ENCODE measurements at places on chromosomes 13 and 19.

GRCh38 chr19:4365341-4365740 lies 22.0 kb downstream of the MPND start:
- no peak for DNase-seq

DNA sequence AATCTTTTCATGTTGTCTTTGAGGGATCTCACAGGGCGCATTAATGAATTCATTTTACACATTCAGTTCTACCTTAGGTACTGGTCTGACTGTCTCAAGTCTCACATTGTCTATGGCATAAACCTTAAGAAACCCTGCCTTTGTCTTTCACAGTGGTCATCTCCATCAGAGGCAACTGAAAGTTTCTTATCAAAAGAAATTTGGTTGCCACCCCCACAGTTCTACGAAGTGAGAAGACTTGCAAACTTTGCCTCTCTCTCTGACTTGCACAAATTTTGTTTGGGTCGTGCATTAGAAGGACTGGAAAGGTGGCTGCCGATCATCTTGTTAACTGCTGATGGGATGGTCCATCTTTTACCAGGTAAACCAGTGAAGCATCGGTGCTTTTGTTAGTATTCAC lies 10.5 kb upstream of the TDRD12 start:
- no peak for DNase-seq

- DNase-seq: no peak
Measured at GRCh38 chr13:91785431-91786119, 387.2 kb downstream of the GPC5 start.

- DNase-seq: no peak
Measured at GRCh38 chr13:66138172-66138811, 1091.8 kb downstream of the PCDH9 start.

DNA sequence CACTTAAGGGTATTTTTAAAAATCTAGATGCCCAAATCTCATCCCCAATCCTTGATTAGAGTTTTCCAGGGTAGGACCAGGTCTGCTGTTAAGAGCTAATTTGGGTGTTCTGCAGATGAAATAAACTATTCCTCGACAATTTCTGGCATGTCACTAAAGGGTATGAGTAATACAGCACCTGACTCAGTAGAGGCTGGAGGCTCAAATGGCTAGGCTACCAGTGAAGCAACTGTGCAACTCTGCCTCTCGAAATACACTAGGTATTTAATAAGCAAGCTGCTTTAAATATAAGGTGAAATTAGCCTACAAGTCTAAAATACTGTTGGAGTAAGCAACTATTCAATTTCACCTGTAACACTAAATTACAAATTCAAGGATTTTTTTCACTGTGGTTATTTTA lies 1.5 kb downstream of the RNF6 start:
- no peak for DNase-seq

DNA sequence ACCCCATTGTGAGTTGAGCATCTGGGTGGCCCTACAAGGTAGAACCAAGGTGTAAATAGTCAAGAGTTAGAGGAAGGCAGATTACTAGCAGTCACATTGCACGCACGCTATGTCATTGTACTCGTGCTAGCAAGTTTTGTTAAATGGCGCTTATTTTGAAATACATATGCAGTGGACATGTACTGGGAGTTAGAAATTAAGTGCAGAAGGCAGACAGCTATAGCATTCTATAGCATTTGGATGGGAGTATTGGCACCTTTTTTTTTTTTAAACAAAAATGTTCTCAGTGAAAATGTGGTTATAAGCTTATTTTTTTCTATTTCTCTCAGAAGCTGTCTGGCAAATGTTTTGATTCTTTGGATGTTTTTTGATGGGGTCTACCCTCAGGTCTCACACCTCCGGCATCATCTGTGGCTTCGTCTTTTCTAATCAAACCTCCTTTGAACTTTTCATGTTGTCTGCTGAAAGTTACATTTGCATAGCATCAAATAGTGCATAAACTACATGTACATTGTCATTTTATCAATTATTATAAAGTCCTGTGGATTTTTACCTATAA lies 68.1 kb downstream of the ARHGEF7 start:
- DNase-seq: no peak

GRCh38 chr19:55193481-55193880 lies 13.4 kb upstream of the SYT5 start:
- no peak for DNase-seq

GRCh38 chr13:111917901-111918300 lies 149.0 kb upstream of the SOX1 start:
- DNase-seq: no peak

- peak; percentile 82 for DNase-seq
Measured at GRCh38 chr19:8005534-8006256, at the start of gene ELAVL1. Gene ELAVL1 (minus strand): TSS chr19:8005641. CDS start chr19:7991815, 13,826 bp downstream.

- DNase-seq: peak; percentile 75
Measured at GRCh38 chr13:109665240-109665639, 121.1 kb downstream of the IRS2 start.

- no peak for DNase-seq
Measured at GRCh38 chr19:50046649-50047503, 21.1 kb downstream of the ZNF473 start.

GRCh38 chr19:31892060-31892459 lies 453.4 kb upstream of the ZNF507 start:
- no peak for DNase-seq

GRCh38 chr19:54188215-54188871 lies 1.0 kb downstream of the MBOAT7 start:
- no peak for DNase-seq

DNA sequence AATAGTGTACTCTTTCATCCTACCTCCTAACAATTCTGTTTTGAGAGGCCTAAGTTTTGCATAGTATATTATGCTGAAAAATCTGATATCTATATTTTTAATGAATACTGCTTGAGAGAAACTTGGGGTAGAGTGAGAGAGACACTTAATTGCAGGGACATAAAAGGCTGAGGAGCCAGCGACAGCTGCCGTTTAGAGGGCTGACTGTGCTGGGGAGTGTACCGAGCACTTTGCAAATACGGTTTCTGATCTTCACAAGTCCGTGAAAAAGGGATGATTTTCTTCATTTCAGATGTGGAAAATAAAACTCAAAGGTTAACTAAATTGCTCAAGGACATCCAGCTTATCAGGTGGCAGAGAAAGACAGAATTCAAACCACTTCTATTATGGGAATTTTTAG lies 97.4 kb downstream of the CAB39L start:
- DNase-seq: no peak

- no peak for DNase-seq
Measured at GRCh38 chr19:28294395-28294794, 918.6 kb downstream of the UQCRFS1 start.

- no peak for DNase-seq
Measured at GRCh38 chr13:73293913-73294523, 235.2 kb downstream of the KLF5 start.

- no peak for DNase-seq
Measured at GRCh38 chr13:110305001-110305400, 2.0 kb downstream of the COL4A1 start.

Data from foreskin melanocyte (primary cell).